ENCODE measurements at places on chromosomes 5 and 9.

GRCh38 chr5:102867992-102868662, 113.0 kb downstream of the PAM start:
- no peak for DNase-seq

DNA sequence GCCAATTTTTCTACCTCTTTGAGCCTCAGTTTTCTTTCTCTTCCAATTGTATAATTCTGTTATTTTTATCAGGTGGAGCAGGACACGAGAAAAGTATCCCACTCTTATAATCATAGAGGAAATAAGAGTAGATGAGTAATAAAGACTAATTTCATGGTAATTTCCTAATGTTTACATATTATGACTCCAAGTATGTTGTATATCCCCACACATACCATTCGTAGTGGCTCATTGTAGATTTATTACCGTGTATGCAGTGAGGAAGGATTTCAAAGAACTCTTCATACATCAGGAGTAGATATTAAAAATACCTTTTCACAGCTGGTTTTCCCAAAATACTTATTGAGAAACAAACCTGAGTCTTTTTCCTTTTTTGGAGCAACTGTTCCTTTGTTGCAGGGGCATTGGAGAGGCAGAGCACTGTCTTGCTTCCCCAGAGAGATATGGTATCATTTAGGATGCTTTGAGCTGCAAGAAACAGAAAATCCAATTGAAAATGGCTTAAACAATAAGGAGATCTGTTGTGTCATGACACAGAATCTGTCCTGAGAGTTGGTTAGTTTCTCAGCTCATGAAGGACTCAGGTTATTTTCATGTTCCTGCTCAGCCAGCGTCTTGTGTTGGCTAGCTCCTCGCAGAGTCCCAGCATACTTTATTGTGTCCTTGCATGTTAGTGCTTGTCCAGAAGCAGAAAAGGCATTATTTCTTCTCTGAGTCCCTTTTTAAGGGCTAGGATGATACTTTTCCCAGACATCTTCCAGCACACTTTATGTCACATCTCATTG, 291.2 kb downstream of the ARHGAP26 start:
- DNase-seq = no peak

GRCh38 chr5:138466125-138466899, 1.0 kb downstream of the EGR1 start:
- DNase-seq = no peak

DNA sequence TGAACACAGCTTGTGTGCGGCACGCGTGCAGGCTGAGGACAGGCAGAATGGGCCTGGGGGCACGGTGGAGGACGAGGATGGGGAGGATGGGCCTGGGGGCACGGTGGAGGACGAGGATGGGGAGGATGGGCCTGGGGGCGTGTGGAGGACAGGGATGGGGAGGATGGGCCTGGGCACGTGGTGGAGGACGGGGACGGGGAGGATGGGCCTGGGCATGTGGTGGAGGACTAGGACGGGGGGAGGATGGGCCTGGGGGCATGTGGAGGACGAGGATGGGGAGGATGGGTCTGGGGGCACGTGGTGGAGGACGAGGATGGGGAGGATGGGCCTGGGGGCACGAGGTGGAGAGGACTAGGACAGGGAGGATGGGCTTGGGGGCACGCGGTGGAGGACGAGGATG, 22.0 kb downstream of the FBXW5 start:
- no peak for DNase-seq

- no peak for DNase-seq
These were observed 539 bp downstream of the POC5 start for GRCh38 chr5:75716715-75717081.

DNA sequence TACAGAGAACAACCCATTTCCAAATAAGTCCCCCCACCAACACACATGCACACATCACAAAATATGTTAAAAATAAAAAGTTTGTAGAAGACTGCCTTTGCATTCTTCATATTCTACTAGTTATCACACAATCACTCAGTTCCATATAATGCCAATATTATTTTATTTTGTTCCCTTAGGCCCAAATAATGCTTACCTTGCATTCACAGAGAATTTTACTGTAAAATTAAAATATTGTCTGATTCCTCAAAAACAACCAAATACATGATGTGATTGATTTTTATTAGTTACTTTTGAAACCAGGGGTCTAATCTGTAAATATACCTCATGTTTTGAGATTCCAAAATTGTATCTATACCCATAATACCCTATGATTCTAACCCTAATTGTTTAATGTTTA, 536.9 kb downstream of the CDH12 start:
- no peak for DNase-seq

GRCh38 chr9:36407122-36407723, 7.2 kb upstream of the RNF38 start:
- no peak for DNase-seq

- no peak for DNase-seq
These were observed 576 bp downstream of the MAP1B start for GRCh38 chr5:72107901-72108201.

DNA sequence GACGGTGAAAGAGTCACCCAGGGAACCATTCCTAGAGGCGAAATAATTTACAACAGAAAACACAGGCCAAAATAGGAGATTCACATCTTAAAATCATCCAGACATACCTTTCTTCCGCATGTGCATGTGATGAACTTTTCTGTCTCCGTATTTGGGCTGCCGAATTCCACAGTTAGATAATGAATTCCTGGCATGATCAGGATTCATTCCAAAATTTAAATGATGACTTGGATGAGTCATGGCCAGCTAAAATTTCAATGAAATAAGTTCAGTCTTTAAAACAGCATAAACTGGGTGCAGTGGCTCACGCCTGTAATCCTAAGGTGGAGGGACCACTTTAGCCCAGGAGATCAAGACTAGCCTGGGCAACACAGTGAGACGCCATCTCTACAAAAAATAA, 82.7 kb downstream of the DROSHA start:
- no peak for DNase-seq

- no peak for DNase-seq
These were observed 18.6 kb downstream of the IRX2 start for GRCh38 chr5:2732850-2733249.

- no peak for DNase-seq
These were observed 3.7 kb upstream of the EGR1 start for GRCh38 chr5:138461343-138462125.

DNA sequence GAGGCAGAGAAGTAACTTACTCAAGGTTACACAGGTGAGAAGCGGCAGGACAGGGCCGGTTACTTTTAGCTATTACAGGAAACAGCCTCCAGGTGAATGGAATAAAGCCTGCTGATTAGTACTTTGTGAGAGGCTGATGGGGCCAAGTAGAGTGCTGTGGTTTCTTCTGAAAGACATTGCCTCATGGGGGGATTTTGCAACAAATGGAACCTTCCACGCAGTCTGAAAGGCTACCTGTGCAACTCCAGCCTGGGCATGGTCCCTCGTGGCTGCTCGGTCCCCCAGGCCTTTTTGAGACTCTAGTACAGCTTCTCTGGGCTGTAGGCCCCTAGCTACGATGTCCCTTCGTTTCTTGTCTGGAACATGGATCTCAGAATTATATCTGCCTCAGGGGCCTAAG, 2.0 kb downstream of the TMEM268 start:
- DNase-seq = no peak

- no peak for DNase-seq
These were observed 530 bp downstream of the TMEFF1 start for GRCh38 chr9:100473276-100474081.

GRCh38 chr5:1206521-1207412, 5.4 kb downstream of the SLC6A19 start:
- no peak for DNase-seq

DNA sequence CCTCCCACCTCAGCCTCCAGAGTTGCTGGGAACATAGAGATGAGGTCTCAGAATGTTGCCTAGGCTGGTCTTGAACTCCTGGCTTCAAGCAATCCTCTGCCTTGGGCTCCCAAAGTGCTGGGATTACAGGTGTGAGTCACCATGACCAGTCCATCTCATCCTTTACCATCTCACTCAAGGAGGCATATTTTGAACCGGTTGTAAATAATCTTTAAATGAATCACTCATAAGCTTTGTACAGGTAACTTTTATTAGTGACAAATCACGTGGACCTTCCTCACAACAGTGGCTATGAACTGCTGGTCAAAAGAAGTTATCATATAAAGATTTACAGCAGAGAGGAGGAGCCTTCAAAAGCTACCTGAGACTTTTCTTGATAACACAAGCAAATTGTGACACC, 70.7 kb downstream of the RFK start:
- no peak for DNase-seq

DNA sequence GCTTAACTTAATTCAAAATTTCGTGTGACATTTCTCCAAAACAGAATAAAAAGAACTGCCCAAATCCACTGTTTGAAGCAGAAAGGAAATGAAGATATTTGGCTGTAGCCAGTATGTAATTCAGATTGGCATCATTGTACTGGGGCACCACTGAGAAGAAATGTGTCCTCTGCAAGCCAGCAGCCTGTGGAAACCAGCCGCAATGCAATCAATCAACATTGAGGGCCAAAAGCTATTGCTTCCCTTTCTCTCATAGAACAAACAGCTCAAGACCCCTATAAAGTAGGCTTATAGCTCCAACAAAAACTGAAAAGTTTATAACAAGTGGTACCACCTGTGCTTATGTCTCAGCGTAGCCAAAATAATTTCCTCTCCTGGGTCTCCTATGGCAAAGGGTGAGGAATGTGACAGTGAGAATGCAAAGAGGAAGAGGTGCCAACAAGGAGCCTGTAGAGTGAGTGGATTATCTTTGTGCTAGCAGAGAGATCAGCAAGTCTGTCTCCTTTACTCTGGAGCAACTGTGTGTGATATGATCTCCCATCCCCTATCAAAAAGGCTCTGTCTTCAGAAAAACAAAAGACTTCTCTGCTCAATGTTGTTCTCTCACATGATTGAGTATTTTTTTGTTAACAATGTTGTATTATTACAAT, 1072.3 kb upstream of the DMAC1 start:
- DNase-seq = no peak

DNA sequence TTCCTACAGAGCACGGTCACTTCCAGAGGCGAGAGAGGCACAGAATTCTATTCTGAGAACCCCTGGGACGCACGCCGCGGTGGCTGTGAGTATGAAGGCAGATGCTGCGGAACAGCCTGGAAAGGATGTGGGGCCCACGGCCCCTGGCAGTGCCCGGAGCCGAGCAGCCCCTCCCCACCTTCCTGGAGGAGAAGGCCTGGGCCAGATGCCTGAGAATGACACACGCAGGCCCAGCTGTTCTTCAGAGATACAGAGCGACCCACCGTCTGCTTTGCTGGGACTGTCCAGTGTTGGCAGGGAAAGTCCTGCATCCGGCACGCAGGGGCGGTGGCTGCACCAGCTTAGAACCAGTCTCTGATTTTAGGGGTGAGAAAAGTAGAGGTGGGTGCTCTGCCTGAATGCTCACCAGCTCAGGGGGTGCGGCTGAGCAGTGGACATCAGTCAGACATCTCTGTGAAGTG, 116.7 kb upstream of the LPCAT1 start:
- DNase-seq = no peak

DNA sequence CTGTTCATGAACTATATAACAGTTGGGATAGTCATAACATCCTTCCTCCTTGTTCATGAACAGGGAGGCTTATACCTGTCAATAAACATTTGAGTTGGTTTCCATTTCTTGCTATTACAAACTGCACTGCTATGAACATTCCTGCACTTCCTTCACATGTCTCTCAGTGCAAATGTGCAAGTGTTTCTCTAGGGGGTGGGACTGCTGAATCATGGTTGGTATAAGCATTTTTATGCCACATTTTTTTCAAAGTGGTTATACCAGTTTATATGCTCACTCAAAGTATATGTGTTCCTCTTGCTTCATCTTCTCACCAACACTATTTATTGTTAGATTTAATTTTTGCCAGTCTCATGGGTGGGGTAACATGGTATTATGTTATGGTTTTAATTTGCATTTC, 25.8 kb upstream of the TPD52L3 start:
- DNase-seq = no peak

- DNase-seq = no peak
These were observed 10.5 kb upstream of the SHB start for GRCh38 chr9:38079461-38080031.

- no peak for DNase-seq
These were observed 56.1 kb downstream of the PTCH1 start for GRCh38 chr9:95460518-95461164.

GRCh38 chr5:106185661-106186081, 1485.1 kb downstream of the EFNA5 start:
- no peak for DNase-seq

DNA sequence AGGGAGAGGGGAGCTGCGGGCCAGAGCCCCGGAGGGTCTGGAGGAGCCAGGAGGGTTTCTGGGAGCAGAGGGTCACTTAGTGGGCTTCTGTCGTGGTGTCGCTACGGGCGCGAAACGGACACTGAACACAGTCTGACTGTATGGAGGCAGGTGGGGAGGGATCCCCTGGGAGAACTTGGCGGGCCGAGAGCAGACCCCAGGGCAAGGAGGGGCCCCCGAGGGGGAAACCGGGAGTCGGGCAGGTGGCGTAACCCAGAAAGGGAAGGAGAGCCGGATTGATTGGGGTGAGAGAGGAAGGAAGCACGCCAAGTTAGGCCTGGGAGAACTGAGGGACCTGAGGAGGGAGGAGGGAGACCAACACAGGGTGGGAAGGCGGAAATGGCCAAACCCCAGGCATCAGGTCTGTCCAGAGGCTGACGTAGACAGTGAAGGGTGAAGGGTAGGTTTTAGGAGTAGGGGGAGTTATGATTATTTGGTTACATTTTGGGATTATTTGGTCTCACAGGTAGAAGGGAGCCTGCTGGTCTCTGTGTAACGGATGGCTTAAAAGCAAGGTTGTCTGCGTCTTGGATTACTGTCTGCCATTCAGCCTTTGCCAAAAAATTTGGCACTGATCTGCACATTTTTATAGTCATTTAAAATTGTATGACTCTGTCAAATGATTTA, 3.3 kb upstream of the MSMP start:
- no peak for DNase-seq
